Activated CD4-positive, alpha-beta T cell treated with anti-CD3 and anti-CD28 coated beads, Interleukin-2, amount 50 U/mL, for 24 hours (primary cell): ENCODE measurements at places on chromosomes 1 and 21.

GRCh38 chr1:236947794-236948193 lies 56.4 kb downstream of the MT1HL1 start:
- no peak for DNase-seq

- DNase-seq = no peak
Observed at GRCh38 chr1:234961456-234962339, 166.9 kb downstream of the TOMM20 start.

- no peak for DNase-seq
Observed at GRCh38 chr1:23215751-23216449, 1.4 kb downstream of the HTR1D start.

DNA sequence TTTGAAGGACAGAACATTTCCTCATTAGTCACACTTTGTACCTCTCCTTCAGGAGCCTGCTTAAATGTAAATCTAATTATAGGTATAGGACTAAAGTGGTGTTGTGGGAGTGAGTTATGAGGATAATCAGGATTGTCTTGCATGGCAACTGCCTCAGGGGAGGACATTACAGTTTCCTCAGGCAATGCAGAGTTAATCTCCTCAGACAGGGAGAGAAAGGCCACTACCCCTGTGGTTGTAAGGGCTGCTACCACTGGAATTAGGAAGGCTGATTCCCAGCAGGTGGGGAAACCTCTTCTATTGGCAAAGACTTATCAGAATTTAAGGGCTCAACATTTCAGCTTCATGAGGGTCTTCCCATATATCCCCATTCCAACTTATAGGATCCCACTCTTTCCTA lies 286.8 kb upstream of the PBX1 start:
- DNase-seq = no peak

GRCh38 chr1:34885405-34886247 lies 26.1 kb upstream of the SMIM12 start:
- peak; percentile 20 for DNase-seq

DNA sequence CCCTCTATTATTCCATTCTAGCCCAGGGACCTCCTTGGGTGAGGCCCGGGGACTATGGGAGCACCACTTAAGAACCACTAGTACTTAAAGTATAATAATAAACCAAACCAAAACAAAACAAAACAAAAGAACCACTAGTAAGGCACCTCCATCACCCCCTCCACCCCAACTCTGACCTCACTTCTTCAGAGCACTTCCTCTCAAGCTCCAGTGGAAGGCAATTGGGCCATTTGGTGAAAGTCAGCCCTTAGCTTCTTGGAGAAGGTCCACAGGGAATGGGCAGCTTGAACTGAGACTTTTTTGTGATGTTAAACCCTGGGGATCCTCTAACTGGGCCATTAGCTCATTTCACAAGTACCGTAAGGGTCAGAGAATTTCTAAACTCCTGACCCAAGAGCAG lies 237.3 kb downstream of the RHOU start:
- no peak for DNase-seq

GRCh38 chr1:204927673-204928641 lies 57.3 kb downstream of the NFASC start:
- no peak for DNase-seq

GRCh38 chr1:220298470-220299205 lies 26.4 kb upstream of the RAB3GAP2 start:
- DNase-seq = no peak

- no peak for DNase-seq
Observed at GRCh38 chr21:41877901-41878830, 978 bp downstream of the PRDM15 start.

DNA sequence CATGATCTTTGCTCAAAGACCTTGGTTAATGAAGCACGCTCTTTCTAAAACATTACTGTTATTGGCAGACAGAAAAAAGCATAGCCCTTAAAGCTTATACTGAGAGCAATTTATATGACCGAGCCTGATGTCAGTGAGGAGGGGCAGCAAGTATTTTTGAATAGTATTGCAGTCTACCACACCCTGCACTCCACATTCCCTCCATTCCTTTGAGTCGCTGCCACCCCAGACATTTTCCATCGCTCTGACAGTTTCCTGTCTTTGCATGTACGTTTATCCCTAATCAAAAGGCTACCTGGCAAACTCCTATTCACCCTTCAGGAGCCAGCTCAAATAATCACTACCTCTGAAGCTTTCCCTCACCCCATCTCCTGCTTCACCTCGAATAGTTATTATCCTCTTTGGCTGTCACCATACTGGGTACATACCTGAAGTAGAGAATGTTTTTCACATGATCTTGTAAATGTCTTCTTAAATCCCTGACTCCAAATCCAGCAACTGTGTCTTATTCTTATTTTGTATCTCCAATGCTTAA lies 5.5 kb upstream of the JUN start:
- DNase-seq = no peak

- no peak for DNase-seq
Observed at GRCh38 chr1:77509898-77510297, 172.6 kb downstream of the ZZZ3 start.

DNA sequence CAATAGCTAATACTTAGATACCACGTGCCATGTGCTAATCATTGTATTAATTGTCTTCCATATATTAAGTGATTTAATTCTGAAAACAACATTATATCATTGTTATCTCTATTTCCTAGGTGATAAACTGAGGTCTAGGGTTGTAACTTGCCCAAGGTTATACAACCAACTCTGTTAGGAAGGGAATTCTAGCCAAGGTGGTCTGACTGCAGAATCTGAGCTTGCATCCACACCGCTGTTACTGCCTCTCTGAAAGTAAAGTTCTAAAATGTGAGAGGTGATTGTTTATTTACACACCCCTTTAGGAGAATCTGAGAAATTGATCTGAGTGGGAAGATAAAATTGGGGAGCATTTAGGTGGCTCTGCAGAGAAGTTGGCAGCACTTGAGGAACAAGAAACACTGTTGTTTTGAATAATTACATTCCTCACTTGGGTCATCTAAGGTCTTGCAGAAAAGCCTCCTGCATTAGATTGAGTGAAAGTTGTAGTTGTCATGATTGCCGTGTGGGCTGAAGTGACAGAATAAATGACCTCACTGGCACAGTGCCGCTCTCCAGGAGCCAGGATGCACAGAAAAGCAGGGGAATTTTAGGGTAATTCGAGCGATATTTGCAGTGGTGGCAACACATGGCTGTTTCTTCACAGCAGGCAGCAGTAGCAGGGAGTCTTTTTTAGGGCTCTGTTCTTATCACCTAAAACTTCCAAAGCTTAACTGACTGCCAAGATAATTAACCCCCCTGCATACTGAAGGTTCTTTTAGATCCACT lies 121.7 kb downstream of the ADGRL4 start:
- no peak for DNase-seq

DNA sequence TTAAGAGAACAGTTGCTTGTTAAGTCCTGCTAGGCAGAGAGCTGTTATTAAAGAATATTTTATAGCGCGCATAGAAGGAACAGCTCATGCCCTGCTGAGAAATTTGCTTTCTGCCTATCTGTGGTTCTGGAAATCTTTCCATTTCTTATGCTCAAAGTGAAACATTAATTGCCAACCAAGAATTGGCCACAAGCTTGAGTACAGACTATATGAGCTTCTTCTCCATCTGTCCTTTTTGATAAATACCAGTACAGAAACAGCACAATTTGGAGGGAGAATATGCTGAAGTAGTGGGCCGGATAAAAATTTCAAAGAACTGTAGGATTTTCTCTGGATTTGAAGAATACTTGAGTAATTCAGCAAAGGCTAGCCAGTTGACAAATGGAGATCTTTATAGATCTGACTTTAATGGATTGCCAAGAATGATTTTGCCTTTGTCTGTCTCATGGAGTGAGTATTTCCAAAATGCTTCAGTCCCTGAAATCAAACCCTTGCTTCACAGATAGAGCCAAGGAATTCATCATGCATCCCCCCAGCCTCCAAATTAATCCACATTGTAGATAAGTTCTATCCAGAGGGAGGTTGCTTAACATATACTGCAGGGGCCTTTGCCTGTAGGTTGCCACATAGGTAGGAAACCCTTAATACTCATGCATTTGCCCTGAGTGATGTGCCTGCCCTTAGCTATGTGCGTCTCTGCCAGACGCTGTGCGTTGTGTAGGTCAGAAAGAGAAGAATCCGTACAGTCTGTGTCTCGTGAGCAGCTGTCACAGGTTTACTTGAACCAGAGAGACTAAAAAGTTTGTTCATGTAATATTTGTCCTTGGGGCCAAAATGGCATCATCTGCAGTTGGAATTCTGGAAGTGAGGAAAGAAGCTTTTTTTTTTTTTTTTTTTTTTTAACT lies 44.2 kb downstream of the SMYD2 start:
- DNase-seq = no peak

DNA sequence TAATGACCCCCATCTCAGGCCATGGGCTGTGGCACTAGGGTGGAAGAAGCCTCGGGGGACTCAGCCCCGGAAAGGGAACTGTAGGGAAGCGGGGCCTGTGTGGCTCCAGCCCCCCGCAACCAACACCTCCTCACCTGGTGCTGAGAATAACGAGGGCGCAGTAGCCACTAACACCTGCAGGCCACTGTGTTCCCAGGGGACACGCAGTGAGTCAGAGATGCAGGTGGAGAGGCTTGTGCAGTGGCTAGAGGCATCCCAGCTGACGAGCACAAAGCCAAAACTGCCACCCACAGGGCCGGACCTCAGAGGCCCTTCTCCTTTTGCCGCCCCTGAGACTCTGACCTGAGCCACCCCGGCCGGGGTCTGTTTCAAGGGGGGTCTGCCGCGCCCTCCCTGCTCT lies 33.5 kb upstream of the CCDC27 start:
- DNase-seq = no peak

DNA sequence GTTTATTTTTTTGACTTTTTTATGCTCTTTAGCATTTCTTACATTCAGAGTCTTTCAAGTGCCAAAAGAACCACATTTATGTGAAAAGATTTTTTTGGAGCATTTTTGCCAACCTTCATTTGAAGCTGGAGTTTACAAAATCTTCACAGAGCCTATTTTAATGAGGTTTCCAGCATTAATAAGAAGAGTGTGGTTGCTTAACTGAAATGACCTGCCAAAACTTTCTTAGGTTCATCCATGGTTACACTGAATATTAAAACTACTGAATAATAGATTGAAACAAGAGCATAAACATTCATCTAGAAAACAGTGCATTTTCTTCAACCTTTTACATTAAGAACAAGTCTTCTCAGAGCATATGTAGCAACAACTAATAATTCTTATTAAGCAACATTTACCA lies 672.3 kb upstream of the CXADR start:
- DNase-seq = no peak

GRCh38 chr1:164617377-164618201 lies 58.6 kb downstream of the PBX1 start:
- no peak for DNase-seq

GRCh38 chr1:16088351-16088911 lies 15.0 kb upstream of the FAM131C start:
- no peak for DNase-seq

GRCh38 chr1:74933500-74933899 lies 200.5 kb downstream of the TYW3 start:
- DNase-seq = no peak

DNA sequence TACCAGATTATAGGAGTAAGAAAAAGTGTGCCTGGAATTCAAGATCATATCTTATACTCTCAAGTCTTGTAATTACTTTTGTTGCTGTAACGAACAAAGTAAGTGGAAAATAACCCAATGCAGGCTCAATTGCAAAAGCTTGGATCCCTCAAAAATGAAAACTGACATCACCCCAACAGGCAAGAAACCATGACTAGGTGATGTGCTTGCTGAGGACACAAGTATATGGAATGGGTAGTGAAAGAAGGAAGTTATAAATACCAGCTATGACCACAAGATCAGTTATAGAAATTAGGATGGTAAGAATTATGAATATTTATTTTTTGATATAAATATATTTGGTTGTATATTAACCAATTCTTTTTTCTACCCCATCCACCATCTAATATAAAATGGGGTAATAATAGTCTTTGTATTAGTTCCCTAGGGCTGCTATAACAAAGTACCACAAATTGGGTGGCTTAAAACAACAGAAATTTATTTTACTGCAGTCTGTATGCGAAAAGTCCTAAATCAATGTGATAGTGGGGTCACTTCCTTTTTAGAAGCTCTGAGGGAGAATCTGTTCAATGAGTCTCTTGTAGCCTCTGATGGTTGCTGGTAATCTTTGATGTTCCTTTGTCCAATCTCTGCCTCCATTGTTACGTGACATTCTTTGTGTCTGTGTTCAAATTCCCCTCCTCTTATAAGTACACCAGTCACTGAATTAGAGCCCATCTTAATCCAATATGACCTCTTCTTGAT lies 45.0 kb downstream of the DUSP10 start:
- no peak for DNase-seq

DNA sequence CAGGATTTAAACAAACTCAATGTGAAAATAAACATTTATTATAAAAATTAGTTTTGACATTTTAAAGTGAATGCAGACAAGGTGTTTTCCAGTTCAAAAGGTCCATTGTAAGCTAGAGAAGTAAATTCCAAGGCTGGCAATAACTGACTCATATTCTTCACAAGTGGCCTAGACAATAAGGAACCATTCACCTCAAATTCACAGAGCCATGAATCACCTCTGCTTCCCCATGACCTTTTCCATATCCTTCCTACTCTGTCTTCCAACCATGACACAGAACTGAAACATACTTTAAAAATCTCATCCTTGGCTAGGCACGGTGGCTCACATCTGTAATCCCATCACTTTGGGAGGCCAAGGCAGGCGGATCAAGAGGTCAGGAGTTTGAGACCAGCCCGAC lies 24.8 kb downstream of the F11R start:
- DNase-seq = no peak

DNA sequence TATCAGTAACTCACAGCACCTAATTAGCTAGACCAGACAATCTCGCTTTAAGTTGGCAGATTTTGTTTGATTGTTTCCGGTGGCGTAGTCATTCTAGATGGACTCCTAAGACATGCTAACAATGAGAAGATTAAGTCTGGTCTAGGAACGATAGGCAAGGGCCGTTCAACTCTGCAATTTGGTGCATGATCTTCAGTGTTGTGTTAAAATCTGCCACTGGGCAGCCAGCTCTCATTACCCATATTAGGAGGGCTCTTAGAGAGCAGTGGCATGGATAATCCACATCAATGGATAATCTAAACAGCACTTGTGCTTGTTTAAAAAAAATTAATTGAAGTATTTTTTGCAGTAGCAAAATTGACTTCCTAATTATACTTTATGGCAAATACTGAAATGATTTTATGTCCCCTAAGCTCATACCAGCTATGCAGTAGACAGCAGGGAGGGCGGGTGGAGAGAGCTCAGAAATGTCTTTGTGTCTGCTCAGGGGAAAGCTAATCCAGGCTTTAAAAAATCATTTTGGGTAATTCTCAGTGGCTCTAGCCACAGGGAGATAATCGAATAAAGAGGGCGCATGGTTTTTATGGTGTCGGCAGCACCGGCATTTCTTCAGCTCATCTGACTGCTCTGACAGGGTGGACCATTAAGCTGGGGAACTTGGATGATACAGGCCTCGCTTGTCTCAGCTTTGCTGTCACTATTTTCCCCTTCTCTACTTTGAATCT lies 48.5 kb upstream of the IKBKE start:
- no peak for DNase-seq

DNA sequence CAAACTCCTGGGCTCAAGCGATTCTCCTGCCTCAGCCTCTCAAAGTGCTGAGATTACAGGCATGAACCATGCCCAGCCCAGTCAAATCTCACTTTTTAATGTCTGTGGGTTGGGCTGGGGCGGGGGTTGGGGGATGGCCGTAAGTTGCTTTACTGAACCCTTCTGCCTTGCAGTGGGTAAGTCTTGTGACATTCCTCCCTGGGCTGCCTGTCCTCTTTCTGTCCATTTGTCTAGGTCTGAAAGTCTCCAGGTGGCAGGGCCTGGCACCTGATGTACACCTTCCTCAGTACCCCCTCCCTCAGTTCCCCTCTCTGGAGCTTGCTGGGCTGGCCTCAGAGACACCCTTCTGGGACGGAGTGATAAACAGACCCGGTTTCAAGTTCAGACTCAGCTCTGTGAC lies 13.3 kb downstream of the ZNF362 start:
- DNase-seq = no peak
